ENCODE measurements at places on chromosomes 11 and 22. TPM values are rescaled to one million over a fixed set of nuclear protein-coding genes. Genes with fewer than 3 reads are reported as not detected.

- DNase-seq, result no peak
Measured at GRCh38 chr11:2697866-2698265, 1.9 kb downstream of the KCNQ1OT1 start.

DNA sequence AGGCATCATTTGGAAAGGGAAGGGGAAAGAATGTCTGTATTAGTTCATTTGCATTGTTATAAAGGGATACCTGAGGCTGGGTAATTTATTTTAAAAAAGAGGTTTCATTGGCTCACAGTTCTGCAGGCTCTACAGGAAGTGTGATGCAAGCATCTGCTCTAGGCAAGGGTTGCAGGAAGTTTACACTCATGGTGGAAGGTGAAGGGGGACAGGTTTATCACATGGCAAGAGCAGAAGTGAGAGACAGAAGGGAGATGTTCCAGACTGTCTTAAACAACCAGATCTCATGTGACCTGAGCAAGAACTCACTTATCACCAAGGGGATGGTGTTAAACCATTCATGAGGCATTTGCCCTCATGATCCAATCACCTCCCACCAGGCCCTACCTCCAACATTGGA lies 90.6 kb downstream of the CCDC83 start:
- DNase-seq, result peak; percentile 66

DNA sequence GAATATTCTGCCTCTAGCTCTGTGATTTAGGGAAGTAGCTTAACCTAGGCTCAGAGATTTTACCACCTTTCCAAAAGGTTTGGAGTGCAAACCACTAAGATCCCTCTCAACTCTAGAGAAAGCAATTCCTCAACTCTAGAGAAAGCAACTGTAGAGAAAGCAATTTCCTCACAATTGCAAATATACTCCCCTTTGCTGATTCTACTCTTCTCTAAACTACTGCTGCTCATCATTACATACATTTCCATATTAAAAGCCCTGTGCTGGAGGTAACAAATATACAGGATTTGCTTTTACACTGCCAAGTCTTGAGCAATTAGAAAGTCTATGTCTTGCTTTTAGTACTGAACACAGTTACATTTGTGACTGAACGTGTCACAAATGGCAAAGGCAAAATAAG lies 48.2 kb downstream of the ALG9 start:
- DNase-seq, result peak; percentile 51

Gene MALAT1
- 4,167 TPM for total RNA-seq

DNA sequence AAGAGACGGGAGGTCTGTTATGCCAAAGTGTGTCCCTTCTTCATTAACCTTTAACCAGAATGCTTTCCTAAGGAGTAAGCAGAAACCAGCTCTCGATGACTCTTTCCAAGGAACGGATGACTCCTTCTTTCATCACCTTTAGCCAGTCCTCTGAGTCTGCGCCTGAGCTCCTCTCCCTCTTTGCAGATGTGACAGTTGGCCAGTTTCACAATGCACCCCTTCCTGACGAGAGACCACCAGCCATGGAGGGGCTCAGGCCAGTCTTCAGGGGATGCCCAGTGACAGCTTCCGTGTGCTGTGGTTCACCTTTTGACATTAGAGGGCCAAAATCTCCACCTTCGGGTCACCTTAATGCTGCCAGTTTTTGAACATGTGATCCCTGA lies 826.1 kb downstream of the TBC1D22A start:
- no peak for DNase-seq

Gene CRYBB3
- not detected for total RNA-seq

Gene SHANK2
- total RNA-seq, result not detected

DNA sequence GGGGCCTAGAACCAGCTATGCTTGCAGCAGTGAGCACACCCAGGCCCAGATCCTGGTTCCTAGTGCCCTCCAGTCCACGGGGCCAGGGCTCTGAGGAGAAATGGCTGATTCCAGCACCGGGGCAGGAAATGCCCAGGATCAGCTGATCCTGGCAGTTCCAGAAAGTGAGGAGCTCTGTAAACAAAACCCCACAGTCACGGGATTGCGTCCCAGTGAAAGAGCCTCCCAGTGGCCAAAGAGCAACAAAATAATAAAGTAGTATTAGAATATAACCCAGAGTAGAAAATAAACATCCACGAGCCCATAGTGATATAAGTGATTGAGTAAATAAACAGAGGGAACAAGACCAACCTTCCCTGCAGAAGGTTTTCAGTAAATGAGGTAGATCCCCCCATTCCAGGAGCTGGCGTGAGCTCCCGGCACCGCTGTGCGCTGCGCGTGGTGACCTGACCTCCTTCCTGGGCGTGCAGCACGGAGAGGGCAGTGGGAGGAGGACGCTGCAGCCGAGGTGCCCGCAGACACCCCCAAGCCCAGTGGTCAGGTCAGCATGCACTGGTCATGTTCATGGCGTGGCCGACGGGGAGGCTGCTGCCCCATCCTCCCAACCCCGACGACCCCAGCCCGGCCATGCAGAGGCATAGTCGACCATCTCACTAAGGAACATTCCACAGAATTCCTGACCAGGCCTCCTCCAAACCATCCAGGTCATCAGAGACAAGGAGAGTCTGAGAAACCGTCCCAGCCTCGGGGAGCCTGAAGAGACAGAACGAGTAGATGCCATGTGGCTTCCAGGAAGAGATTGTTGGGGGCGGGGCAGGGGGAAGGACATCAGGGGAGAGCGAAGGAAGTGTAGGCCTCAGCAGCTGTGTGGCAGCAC lies 19.8 kb downstream of the PTDSS2 start:
- no peak for DNase-seq
